ENCODE measurements at places on chromosomes 5 and 9.

DNA sequence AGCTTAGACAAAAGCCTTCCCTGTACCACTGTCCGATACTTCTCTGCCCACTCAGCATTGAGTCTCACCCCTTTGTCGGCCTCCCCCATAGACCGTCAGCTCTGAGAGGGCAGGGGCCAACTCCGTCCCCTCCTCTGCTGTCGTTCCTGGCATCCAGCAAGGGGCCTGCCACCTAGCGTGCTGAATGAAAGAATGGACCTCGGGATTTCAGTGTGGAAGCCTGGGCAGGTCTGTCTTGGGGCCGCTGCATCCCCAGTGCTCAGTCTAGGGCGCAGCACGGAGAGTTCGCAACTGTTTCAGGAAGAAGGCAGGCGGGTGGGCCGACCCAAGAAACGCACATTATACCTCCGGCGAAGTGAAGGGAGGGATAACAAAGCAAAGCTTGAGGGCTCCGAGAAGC is 1.5 kb upstream of the TOR1B start:
- no peak for DNase-seq

GRCh38 chr9:104858271-104858670 is 69.7 kb downstream of the ABCA1 start:
- DNase-seq: peak; percentile 83

DNA sequence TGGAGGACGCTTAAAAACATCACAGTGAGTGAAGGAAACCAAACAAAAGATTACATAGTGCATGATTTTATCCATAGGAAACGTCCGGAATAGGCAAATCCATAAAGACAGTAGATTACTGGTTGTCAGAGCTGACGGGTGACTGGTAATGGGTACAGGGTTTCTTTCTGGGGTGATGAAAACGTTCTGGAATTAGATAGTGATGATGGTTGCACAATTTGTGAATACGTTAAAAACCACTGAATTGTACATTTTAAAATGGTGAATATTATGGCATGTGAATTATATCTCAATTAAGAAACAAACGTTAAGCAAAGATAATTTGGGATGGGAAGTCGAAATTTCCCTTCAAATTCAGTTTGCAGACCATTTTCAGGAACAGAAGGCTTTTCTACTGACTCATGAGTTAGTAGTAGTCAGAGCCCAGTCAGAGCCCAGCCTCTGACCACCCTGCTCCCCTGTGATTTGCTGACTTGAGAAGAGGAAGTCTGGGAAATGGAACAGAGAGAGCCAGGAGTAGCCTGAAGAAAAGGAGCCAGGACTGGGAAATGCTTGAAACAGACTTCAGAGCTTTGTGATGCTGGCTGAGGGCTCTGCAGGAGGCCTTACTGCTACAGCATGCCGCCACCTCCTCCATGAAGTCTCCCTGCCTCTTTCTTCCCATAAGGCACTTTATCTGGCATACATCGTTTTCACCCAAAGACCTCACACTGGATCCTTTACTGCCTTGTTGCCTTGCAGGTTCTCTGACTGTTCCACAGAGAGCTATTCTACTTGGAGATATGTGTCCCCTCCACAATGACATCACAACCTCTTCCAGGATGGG is 46.4 kb upstream of the CTNNA1 start:
- DNase-seq: peak; percentile 87

- DNase-seq: peak; percentile 99
Measured at GRCh38 chr9:129570450-129571297, 50.2 kb downstream of the C9orf50 start.
